ENCODE measurements at places on chromosomes 4 and X.
A peak's percentile ranks its signal among the peaks of the same experiment; 100 is the strongest.

GRCh38 chr4:159278399-159278798 lies 175.5 kb downstream of the RAPGEF2 start:
- DNase-seq = no peak

- DNase-seq = no peak
These were observed 31.9 kb downstream of the REPS2 start for GRCh38 chrX:16978193-16978984.

GRCh38 chrX:150310881-150311280 lies 52.2 kb upstream of the MAMLD1 start:
- DNase-seq = no peak

- no peak for DNase-seq
These were observed 16.2 kb upstream of the DAPP1 start for GRCh38 chr4:99800332-99801004.

GRCh38 chr4:156976147-156976546 lies 4.5 kb upstream of the PDGFC start:
- no peak for DNase-seq

DNA sequence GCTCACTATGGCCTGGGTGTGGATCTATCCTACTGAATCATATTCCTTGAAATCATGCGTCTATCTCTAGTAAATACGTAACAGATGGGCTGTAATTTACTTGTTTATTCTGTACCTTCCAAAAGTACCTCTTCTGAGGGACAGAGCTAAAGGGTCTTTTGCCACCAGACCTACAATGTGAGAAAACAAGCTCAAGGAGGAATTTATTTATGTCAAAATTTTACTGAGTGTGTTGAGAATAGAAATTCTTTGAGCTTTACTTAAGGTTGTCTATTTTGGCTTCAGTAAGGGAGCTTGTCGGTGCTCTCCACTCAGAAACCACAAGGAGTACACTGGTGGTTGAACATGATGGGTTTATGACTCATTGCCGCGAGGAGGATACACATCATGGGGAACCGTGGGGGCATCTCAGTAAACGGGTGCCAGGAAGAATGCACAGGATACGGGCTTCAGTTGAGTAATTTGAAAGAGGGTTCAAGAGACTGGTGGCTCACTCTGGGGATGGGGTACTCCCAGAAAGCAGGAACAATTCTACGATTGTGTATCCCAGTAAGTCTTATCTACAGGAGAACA lies 3.0 kb downstream of the ANK2 start:
- no peak for DNase-seq

- DNase-seq = no peak
These were observed 23.8 kb upstream of the CD38 start for GRCh38 chr4:15754323-15754722.

DNA sequence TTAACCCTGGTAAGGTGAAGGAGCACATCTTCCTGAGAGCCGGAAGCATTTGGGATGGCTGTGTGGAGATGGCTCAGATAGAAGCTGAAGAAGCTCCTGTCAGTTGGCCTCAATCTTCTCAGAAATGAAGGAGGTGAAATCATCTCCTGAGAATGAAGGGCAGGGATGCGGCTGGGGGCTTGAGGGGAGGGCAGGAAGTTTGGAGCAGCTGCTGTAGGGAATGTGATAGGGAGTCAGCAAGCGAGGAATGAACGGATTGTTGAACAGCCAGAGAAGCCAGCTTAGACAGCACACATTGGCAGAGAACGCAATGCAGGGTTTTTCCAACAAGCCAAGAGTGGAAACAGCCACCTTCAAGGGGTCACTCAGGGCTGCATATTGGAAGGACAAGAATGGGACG lies 10.0 kb downstream of the KCNE5 start:
- DNase-seq = no peak

- no peak for DNase-seq
These were observed 132.2 kb upstream of the FAM47B start for GRCh38 chrX:34810364-34810763.

DNA sequence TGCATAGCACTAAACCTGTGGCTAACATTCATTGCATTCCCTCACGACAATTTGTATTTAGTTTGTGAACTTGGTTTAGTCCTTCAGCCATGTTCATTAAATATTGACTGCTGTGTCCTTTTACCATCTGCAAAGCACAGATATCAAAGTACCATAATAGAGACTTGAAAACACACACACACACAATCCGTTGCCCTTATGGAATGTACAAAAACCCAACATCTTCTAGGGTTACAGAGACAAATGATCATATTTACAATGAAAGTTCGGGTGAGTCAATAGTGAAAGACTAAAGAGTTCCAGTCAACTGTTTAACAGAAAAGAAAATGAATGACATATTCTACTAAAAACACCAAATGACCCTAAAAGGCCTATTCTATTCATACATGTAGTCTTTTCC lies 50.8 kb upstream of the TXK start:
- DNase-seq = no peak

DNA sequence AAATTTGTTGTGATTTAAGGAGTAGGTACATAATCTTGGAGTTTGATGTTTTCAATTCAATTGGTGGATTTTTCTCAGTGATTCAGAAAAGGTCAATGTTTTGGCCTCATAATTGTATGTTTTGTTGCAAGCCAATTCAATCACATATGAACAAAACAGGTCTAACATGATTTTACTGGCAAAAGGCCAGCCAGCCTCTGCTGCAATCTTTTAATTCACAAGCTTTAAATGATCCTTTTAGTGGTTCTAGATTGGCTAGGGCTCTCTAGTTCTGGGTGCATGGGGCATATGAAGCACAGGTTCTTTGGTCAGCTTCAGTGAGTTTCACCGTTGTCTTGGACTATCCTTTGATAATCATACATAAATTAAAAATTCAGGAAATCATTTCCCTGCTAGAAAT lies 19.2 kb upstream of the SLC6A14 start:
- no peak for DNase-seq

DNA sequence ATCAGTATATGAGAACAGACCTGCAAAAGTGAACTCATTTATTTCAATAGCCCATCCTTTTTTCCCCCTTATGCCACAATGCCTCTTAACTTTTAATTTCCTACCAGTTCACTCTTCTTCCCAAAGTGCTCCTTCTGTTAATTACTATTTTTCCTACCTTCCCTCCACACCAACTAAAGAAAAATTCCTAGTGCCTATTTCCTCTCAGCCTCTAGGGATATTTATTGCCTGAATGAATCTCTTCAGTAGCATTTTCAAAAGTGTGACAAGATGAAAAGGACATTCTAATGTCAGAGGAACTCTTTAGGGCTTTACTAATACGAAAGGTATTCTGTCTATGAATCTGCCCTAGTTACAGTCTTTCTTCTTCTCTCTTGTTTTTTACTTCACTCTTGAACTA lies 181.1 kb upstream of the SPRY1 start:
- no peak for DNase-seq

- DNase-seq = peak; percentile 53
These were observed 80.2 kb downstream of the CRMP1 start for GRCh38 chr4:5812506-5813229.

GRCh38 chrX:119235872-119236622 lies at the start of gene PGRMC1:
Gene PGRMC1 (plus strand): TSS chrX:119236285. CDS start chrX:119236364, 79 bp downstream.
- DNase-seq = no peak

GRCh38 chr4:88933414-88934160 lies 123.4 kb downstream of the FAM13A start:
- no peak for DNase-seq

- no peak for DNase-seq
These were observed 475.7 kb upstream of the PABPC4L start for GRCh38 chr4:134677209-134677814.

- DNase-seq = no peak
These were observed 102.0 kb downstream of the ELOVL6 start for GRCh38 chr4:110096405-110096804.

DNA sequence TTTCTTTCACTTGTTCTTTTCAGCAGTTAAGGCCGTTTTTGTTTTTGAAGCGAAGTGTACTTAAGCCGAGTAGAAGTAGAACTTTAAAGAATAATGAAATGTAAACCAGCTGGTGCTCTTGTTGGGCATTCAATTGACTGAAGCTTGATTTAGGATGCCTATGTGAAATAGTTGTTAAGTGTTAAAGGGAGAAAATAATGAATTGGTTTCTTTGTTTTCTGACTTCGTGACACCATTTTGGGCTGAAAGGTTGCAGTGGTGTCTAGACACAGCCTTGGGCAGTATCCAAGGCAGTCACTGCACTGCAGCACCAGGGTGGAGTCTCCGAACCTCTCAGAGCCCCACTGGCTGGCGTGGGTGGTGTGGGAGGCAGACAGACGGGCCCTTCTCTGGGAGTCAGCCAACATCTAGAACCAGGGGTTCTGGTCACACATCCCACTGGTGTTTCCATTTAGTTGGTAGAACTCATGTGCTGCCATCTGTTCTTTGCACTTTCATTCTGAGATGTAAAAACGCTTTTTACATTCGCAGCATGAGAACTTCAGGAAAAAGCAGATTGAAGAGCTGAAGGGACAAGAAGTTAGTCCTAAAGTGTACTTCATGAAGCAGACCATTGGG lies 3.5 kb downstream of the UCHL1 start:
- no peak for DNase-seq

DNA sequence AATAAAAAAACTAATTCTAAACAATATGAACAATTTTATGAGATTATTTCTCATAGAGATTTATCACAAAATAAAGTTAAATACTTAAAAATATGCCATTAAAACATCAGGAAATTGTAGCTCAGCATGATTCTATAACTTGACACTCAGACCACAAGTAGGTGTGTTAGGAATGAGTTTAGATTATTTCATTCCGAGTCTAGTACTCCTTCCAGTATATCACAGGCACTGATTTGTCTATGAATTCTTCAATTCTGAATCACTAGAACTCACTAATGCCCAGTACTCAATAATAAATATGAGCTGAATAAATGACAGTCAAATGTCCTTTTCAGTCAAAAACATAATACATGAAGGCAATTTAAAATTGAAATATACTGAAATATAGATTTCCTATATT lies 22.2 kb downstream of the BOD1L1 start:
- DNase-seq = no peak

DNA sequence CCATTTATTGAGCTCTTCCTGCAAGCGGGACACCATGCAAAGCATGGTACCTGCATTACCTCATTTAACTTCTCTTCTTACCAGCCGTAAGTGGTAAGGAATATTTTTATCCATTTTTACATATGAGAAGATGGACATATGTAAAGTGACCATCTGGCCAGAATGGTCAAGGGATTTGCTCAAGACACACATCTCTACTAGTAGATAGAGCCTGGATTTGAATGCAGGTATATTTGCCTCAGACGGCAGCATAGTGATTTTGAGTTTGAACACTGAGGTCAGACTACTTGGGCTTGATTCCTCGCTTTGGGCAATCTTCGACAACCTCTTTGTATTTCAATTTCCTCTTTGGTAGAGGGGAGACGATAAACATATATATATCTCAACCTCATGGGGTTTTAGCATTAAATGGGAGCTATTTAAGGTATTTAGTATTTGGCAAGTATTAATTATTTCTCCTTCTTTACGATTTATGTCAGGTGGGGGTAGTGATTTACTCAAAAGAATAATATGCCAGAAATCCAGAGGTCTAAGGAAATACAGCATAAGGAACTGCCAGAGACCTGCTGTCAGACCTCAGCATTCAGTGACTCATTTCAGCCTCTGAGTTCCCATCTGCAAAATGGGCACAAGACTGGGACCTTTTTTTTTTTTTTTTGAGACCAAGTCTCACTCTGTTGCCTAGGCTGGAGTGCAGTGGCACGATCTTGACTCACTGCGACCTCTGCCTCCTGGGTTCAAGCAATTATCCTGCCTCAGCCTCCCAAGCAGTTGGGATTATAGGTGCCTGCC lies 34.6 kb upstream of the CHRNA9 start:
- no peak for DNase-seq
